ENCODE measurements at places on chromosomes 11 and 22.
A peak's percentile ranks its signal among the peaks of the same experiment; 100 is the strongest.

DNA sequence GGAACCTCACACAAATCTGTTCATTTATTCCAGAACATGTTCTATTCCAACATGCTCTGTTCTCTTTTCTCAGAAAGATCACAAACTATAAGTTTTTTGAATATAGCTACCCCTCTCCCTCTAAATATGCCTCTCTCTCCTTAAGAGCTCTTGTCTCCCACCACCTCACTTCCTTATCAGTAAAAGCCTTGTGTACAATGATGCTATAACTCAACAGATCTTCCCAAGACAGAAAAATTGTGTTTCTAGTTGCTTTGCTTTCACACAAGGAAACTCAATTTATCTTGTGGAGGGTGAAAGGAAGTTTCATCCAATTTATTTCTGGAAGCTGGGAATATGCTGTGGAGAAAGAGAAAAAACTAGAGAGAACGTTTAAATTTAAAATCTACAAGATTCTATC, 64.4 kb downstream of the FAM76B start:
- no peak for DNase-seq

- no peak for DNase-seq
These were observed 54.9 kb downstream of the SVIP start for GRCh38 chr11:22774716-22775115.

GRCh38 chr11:62472063-62472884, 53.4 kb downstream of the SCGB1A1 start:
- no peak for DNase-seq

DNA sequence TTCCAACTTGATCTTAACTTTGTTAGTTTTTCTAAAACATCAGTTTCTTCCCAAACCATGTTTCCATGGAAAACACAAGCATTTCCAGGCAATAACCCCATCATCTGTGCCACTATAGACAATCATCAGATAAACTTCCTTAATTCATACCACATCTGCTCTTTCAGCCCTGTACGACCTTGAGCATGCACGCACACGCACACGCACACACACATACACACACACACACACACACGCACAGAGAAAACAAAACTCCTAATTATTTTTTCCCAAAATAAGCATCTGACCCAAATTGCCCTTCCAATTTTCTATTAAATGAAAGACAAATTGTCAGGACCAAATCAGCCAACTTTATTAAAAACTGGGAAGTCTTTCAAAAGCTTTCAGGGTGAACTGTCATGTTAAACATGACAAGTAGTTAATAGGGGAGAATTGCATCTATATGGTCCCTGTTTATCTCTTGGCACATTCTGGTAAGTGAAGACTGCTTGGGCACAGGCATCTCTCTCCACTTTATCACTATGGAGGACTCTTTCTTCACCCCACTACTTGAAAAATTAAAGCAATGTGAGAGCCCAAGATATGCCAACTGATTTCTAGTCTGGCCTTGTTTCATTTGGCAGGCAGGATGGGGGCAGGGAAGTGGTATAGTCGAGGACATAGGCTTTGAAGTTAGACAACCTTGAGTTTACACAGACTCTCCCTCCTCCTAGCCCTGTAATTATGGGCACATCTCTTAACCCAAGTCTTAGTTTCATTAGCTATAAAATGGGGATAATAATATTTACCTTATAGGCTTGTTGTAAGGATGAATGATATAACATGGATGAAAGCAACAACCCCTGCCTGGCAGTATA, 15.1 kb downstream of the ADM start:
- no peak for DNase-seq

- peak; percentile 39 for DNase-seq
These were observed 277.4 kb upstream of the SESN3 start for GRCh38 chr11:95508219-95508890.

- no peak for DNase-seq
These were observed 49.7 kb downstream of the TRIOBP start for GRCh38 chr22:37746366-37747079.

DNA sequence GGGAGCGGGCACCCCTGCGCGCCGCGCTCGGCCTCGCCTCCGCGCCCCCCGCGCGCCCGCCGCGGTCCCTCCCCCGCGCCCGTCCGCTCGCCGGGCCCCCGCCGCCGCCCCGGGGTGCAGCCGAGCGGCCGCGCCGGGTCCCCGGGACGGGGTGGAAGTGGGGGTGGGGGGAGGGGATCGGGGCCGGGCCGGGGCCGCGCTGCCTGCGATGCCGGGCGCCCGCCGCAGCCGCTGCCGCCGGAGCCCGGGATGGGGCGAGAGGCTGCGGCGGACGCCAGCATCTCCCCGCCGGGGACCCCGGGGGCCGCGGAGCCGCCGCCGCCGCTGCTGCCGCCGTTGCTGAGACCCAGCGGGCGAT, 365 bp downstream of the MGAT3 start:
- DNase-seq, result no peak

- DNase-seq, result no peak
These were observed 1228.6 kb downstream of the LRRC4C start for GRCh38 chr11:40230821-40231220.

DNA sequence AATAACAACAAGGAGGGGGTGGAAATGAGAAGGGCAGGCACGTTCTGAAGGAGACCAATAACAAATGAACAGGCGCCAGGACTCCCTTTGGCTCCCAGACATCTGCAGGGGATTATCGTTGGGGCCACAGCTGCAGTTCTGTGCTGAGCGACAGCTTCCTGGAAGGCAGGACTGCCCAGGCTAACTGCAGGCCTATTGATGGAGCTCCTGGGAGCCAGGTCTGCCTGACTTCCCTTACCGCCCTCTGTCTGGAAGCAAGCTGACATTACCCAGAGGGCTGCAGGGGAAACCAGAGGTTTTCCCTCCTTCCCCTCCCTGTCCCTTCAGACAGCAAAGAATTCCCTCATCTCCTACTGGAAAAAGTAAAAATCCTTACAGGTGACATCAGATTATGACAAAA, 5.0 kb downstream of the DRD2 start:
- no peak for DNase-seq

DNA sequence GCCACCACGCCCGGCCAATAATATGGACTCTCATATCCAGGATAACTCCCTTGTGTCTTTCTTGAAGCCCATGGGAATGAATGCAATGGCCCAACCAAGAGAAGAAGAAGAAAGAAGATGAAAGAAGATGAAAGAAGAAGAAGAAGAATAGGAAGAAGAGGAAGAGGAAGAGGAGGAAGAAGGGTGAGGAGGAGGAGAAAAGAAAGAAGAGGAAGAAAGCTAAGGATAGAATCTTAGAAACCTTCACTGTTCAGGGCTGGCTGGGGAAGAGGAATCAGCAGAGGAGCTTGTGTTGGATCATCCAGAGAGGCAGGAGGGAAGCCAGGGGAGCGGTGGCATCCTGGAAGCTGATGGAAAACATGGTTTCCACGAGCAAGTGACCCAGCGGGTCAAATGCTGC, 28.9 kb downstream of the MCHR1 start:
- no peak for DNase-seq

DNA sequence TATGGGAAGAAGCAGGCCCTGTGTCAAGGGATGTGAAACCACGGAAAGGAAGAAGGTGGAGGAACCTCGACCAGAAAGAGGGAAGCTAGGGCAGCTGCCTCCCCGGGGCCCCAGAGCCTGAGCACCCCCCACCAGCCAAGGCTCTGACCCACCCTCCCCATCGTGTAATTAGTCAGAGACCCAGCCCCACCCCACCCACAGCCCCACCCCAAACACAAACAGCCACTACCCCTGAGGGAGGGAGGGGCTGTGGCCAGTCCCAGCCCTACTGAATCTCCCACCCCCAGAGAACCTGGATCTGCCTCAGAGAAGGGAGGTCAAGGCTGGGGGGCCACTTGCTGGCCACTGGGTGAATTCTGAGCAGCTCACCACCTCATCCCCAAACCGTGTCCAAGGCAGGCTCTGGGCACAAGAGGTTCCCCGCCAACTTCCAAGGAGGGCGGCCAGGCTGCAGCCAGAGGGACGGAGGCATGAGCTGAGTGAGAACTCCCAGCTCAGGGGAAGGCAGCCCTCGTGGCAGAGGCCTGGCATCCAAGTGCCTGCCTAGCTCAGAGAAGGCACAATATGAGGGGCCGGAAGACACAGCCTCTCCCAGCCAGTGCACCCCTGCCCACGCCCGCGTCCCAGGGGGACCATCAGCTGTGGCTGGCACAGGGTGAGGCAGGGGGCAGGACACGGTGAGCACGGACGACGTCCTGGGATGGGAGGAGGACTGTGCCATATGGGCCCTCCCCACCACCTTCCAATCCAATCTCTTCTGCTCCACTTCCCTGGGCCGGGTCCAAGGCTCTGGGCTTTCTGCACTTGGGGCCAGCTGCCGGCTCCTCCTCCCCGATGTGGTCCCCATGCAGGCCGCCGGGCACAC, 2.7 kb downstream of the PLXNB2 start:
- peak; percentile 70 for DNase-seq

GRCh38 chr11:125408311-125408711, 87.8 kb downstream of the FEZ1 start:
- no peak for DNase-seq

DNA sequence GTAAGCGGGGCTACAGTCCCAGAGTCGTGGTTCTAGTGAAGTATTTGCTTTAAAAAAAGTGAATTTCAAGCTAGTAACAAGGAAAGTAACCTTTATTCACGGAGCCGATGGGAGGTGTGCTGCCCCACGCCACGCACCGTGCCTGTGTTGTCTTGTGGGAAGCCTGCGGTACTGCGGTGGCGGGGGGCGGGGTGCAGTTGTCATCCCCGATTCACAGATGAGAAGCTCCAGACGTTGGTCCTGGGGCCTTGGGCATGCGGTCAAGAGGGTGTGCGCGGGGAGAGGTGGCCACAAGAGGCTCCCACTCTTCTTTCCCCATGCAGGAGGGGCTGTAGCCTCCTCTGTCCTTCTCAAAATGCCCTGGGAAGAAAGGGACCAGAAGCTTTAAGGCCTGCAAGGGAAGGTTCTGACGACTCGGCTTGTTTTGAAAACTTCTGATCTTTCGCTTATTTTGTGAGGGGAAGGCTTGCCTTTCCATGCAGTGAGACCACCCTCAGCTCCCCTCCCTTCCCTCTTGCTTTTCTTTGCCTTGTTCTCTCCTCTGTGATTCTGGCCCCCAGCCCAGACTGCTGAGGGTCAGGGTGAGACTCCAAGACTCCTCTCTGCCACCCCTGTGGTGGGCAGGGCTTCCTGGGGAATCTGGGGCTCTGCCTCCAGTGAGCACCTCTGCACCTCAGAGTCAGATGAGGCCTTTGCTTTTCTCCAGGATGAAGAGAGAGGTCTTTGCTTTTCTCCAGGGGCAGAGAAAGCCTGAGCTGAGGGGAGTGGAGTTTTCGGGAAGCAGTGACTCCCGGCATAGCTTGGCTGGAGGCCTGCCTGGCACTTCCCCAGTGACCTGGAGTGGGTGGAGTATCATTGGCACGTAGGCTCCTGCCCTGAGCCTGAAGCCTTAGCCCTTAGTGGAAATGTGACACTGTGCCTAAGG, 6.2 kb downstream of the GLB1L3 start:
- no peak for DNase-seq

DNA sequence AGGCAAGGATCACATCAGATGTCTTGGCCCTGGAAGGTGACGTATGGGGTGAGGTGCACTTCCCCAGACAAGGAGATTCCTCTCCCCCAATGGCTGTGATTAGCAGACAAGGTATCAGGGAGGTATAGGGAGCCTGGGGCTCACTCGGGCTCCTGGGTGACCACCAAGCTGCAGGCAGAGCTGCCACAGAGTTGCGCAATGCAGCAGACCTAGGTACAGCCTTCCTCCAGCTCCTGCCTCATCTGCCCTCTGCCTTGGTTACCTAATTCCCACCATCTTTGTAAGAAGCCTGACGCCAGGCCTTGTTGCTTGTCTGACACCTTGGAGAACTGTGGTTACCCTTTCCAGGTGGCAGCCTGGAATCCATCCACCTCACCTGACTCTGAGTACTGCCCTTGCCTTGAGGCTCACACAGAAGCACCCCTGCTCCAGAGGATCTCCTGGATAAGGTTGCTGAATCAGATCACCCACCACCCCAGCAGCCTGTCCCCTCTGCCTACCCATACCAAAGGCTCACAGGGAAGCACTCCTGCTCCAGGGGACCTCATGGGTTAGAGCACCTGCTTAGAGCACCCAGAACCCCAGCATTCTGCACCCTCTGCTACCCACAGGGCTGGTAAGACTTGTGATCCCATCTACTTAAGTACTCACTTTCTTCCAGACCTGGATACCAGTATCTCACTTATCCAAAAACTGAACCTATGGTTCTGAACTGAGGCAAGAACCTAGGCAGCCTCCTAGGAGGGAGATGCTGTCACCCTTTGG, 40.4 kb downstream of the GAB4 start:
- no peak for DNase-seq

DNA sequence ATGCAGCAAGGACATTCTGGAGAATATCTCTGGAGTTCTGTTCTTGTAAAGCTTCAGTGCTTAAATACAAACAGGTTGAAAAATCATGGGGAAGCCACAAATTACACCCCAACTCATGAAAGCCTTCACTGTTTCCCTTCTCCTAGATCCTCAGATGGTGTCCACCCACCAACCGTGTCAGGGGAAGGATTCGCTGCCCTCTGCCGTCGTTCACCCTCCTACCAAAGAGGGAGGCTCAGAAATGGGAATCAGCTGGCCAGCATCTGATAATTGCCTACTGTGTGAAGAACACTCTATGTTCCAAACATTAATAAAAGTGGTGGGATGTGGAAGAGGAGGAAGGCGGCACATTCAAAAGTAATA, 7.4 kb upstream of the HEPACAM start:
- DNase-seq, result no peak

- DNase-seq, result no peak
These were observed 813.3 kb downstream of the OPCML start for GRCh38 chr11:132718711-132719671.

GRCh38 chr11:57251491-57252104, 14.5 kb upstream of the APLNR start:
- DNase-seq, result no peak

- DNase-seq, result no peak
These were observed 74.0 kb upstream of the PHF21B start for GRCh38 chr22:45083659-45084305.

- peak; percentile 31 for DNase-seq
These were observed 9.0 kb downstream of the SYN3 start for GRCh38 chr22:33049119-33049729.

DNA sequence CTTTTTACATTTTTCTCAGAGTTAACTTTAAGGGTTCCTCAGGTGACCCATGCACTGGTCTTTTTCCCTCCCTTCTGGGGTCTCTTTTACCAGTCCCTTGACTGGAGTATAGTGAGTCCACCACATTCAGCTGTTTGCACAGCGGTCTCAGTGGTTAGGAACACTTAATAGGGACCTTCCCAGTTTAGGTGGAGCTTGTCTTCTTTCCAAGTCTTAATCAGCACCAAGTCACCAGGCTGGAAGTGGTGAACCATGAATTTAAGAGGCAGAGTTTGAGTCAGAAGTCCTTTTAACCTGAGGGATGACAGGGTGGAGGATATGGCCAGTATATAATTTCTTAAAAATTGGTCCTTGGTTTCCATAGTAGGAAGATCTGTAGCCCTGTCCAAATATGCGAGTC, 349.7 kb upstream of the MPPED2 start:
- no peak for DNase-seq

DNA sequence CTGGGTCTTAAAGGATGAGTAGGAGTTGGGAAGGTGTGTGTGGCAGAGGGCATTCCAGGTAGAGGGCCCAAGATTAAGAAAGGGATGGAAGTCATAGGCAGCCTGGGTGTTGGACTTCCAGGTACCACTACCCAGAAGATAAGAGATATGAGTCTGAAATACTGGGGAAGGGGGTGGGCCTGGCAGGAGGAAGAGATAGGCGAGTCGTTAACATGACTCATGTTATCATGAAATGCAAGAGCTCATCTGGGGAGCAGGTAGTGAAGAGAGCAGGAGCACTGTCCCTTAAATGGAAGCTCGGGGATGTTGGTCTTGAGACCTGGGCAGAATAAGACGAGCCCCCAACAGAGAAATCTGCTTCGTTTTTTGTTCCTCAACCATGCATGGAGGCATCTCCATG, 10.2 kb downstream of the ZC3H7B start:
- no peak for DNase-seq

- no peak for DNase-seq
These were observed 145.1 kb upstream of the OPCML start for GRCh38 chr11:133677387-133677786.

Measured in retinal pigment epithelial cell (primary cell).